NCI-H1092 (cell line): ENCODE measurements at places on chromosomes 3 and 15.

GRCh38 chr15:41292521-41292920 is 39.9 kb downstream of the OIP5 start:
- DNase-seq, result no peak

GRCh38 chr15:57591822-57592367 is at the start of gene MYZAP:
TSS of gene MYZAP (plus strand) at chr15:57591904. CDS start at chr15:57592035, 131 bp downstream.
- no peak for DNase-seq

- no peak for DNase-seq
These were observed 15.5 kb downstream of the TATDN2 start for GRCh38 chr3:10263646-10264363.

- DNase-seq, result no peak
These were observed 161.3 kb downstream of the AKAP13 start for GRCh38 chr15:85541744-85542143.

DNA sequence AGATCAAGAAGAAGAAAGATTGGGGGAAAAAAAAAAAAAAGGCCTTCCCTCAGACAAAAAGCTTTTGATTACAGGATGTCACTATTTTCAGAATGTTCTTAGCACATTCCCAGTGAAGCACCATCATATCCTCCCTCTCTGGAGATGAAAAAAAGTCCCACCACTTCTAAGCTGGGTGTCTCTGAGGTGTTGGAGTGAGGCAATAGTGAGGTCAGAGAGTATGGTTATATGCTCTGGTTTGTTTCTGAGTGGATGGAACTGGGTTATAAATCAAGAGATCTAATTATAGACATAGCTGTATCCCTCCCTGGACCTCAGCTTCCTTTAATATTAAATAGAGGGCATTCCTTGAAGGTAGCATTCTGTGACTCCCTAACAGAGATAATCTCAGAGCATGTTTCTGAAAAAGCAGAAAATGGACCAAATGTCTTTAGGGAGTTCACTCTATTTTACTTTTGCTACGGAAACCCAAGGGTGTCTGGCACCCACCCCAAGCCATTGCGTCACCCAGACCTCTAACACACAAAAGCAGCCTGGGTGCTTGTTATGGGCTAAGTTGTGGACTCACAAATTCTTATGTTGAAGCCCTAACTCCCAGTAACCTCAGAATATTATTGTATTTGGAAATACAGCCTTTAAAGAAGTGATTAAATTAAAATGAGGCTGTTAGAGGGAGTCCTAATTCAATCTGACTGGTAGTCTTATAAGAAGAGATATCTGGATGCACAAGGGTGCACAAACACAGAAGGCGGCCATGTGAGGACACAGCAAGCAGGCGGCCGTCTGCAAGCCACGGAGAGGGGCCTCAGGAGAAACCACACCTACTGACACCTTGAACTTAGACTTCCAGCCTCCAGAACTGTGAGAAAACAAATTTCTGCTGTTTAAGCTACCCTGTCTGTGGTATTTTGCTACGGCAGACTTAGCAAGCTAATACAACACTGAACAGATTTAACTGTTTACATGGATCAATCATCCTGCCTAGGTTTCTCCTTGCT is 81.5 kb downstream of the MB21D2 start:
- no peak for DNase-seq
